ENCODE measurements at places on chromosomes 7 and 10.

- DNase-seq, result no peak
Observed at GRCh38 chr10:126384269-126384873, 3.9 kb downstream of the ADAM12 start.

- DNase-seq, result no peak
Observed at GRCh38 chr10:49173853-49174252, 14.3 kb downstream of the TMEM273 start.

GRCh38 chr10:6141296-6142151, 52.7 kb downstream of the RBM17 start:
- DNase-seq, result no peak

- DNase-seq, result no peak
Observed at GRCh38 chr10:113420733-113421675, 131.8 kb upstream of the HABP2 start.

DNA sequence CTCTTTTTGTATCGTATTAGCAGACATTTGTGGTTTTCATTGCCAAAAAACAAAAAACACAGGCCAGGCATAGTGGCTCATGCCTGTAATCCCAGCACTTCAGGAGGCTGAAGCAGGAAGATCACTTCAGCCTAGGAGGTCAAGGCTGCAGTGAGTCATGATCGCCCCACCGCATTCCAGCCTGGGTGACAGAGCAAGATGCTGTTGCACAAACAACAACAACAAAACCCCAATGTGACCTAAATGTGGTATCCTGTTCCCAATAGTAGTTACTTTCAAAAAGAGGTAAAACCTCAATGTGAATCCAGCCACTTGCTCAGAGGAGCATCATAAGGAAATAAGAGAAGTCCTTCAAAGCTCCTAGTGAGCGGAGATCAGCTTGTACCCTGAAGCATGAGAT, 45.8 kb upstream of the SKAP2 start:
- DNase-seq, result no peak

DNA sequence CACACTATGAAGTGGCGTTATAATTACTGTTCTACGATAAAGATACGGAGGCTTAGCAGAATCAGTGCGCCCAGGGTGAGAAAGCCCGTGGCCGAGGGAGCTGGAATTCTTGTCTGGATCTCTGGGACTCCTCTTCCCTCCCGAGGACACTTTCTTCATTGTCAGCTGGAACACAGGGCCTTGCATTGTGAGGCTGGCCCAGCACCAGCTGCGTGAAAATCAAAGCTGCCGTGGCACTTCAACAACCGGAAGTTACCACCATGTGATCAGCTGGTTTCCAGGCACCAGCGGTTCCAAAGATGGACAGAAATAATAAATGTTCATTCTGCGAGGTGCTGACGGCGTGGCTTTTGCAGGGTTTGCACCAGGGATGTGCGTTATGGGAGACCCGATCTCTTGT, 234.0 kb upstream of the PITRM1 start:
- no peak for DNase-seq

GRCh38 chr10:49379596-49380410, 16.1 kb downstream of the DRGX start:
- no peak for DNase-seq

DNA sequence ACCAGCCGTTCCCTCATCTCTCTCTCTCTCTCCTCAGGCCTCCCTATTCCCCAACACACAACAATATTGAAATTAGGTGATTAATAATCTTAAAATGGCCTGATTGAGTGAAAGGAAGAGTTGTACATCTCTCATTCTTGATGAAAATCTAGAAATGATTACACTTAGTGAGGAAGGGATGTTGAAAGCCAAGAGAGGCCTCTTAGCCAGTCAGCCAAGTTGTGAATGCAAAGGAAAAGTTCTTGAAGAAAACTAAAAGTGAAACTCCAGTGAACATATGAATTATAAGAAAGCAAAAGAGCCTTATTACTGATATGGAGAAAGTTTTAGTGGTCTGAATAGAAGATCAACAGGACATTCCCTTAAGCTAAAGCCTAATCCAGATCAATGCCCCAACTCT, 695.1 kb downstream of the GRID1 start:
- DNase-seq, result no peak

- DNase-seq, result no peak
Observed at GRCh38 chr10:103833731-103834365, 21.5 kb downstream of the SH3PXD2A start.

DNA sequence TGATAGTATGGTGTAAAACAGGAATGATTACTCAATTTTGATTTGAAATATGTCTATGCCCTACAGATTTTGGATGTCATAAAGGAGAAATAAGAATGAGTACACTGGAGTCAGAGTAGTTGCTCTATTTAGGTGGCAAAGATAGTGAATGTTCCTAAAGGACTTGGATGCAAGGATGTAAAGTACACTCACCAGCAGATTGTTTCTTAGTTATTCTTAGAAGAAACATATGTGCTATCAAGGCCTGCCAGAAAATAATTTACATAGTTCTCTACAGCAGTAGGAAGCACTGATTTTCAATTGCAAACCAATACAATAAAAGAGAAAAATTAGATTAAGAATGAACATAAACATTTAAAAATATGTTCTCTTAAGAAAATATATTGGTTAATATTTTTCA, 259.4 kb downstream of the PPP1R3A start:
- DNase-seq, result no peak

DNA sequence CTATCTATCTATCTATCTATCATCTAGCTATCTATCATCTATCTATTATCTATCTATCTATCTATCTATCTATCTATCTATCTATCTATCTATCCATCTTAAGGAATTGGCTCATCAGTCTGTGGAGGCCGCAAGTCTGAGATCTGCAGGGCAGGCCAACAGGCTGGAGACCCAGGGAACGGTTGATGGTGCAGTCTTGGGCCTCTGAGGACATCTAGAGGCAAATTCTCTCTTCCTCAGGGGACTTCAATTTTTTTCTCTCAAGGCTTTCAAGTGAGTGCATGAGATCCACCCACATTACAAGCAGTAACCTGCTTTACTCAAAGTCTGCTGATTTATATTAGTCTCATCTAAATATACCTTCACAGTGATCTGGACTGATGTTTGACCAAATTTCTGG, 197.0 kb downstream of the GLRX3 start:
- no peak for DNase-seq

DNA sequence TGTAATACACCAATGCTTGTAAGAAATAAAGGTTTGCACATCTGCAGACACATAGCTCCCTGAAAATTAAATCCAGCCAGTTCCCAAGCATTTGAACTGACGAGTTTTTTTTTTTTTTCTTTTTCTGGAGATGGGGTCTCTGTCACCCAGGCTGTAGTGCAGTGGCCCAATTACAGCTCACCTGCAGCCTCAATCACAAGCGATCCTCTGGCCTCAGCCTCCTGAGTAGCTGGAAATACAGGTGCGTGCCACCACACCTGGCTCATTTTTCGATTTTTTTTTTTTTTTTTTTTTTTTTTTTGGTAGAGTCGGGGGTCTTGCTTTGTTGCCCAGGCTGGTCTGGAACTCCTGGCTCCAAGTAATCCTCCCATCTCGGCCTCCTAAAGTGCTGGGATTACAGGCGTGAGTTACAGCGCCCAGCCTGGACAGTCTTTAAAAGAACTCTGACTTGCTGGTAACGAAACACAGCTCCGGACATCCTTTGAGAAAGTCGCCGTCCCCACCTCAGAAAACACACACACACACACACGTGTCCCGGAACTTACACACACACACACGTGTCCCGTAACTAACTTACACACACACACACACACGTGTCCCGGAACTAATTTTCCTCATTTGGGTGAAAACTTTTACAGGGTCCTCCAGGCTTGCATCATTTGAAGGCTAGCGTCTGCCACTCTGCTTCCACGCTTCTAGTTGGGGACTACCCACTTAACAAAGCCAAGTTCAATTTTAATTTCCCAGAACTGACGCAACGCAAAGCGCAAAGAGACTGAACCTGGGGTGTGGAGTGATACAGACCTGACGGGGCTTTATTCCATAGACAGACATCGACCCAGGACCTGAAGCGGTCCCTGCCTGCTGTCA, 18.6 kb downstream of the OCM2 start:
- DNase-seq, result no peak

- no peak for DNase-seq
Observed at GRCh38 chr10:16799621-16800020, 17.6 kb downstream of the RSU1 start.

- DNase-seq, result no peak
Observed at GRCh38 chr7:36191292-36191920, 38.4 kb downstream of the EEPD1 start.

DNA sequence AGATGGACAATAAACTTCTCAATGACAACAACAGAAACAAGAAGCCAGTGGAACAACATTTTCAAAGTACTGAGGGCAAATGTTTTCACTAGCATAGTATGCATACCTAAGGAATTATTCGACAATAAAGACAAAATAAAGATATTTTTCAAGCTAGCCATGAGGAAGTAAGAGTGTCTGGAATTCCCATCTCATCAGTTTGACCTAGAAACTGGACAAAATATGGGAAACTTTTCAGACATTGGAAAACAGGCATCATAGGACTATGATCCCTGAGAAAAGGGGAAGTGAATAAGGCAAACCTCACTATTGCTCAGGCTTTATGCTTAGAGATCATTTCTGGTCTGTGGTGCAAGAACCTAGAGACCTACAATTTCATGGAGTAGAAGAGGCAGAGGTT, 86.3 kb downstream of the OAT start:
- no peak for DNase-seq

DNA sequence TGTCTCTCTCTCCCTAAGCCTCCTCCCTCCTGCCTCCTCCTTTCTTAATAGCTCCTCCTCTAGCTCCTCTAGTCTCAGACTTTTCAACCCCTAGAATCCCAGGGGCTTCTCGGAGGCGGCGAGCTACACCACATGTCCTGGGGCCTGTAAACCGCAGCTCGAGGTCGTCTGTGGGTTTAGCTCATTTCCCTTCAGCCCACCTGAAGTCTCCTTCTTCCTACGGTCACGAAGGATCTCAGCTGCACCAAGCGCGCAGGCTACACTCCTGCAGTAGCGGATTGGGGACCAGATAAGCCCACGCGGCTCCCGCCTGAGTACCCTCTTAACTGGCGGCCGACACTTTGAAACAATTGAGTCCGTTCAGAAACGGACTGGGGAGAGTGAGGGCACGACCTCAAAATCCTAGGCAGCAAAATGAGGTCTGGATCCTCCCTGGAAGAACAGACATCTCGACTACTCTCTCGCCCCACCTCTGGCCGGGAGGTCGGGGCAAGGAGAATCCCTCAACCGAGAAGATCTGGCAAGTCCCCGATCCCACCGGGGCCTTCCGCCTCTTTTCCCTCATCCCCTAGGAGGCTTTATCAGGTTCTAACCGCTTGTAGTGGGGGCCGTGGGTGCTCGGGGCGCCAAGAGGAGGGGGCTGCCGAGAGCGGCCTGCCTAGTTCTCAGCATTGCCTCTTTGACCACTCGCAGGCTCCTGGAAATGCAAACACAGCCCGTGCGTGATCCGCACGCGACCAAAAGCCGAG, 1.3 kb upstream of the SORCS3 start:
- DNase-seq, result no peak

GRCh38 chr7:150902078-150903033, 50.0 kb downstream of the AOC1 start:
- no peak for DNase-seq

DNA sequence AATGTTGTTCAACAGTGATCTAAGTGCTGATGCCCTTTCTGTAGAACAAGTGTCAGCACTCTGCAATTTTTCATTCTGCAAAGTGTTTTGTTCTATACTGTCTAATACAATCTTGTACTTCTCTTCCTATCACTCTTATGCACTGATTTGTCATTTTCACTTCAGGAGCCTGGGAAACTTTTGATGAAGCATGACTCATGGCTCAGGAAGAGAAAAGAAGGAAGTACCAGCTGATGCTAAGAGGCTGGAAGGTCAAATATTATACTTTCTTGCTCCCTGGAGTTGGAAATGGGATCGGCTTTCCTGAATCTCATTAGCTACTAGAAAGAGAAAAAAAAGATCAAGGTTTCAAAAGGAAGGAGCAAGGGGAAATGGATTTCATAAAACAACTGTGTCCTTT, 45.8 kb downstream of the DGKI start:
- no peak for DNase-seq

DNA sequence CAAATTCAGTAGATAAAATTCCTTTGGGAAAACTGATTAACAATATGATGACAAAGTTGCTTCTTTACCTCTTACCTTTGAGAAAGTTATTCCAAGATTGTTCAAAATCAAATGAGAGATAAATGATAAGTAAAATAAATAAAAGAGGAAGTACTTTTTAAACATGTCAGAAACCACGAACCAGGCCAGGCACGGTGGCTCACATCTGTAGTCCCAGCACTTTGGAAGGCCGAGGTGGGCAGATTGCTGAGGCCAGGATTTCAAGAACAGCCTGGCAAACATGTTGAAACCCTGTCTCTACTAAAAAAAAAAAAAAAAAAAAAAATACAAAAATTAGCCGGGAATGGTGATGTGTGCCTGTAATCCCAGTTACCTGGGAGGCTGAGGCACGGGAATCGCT, 296.6 kb downstream of the HGF start:
- DNase-seq, result no peak

DNA sequence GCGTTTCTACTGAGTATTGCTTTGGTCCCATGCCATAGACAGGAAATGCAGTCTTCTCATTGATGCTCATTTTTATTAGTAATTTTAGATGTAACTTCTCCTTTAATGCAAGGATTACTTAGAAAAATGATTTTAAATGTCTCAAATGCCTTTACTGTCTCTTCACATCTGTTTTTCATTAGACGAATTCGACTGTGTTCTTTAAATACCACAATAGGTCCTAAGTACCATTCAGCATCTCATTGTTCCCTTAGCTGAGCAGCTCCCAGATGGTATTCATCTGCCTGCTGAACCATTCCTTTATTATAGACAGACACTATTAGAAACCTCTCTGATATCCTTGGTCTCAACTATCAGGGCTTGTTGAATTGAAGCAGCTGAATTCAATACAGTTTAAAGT, 113.6 kb downstream of the LSMEM1 start:
- DNase-seq, result no peak

DNA sequence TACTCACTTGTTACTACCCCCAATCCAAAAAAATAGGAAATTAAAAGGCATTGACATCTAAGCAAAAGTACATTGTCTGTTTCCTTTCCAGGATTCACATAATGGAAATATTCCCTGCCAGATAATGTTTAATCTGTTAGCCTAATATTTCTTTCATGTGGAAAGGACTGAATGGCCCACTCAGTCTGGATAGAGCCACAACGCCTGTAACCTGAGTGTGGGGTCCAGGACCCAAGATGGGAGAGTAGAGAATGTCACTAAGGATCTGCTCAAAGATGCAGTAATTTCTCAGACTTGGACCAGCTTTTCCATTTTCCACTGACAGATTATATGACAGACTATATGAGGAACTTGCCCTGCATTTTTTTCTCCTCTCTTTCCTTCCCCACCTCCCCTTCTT, 1088.9 kb downstream of the KCNMA1 start:
- no peak for DNase-seq

DNA sequence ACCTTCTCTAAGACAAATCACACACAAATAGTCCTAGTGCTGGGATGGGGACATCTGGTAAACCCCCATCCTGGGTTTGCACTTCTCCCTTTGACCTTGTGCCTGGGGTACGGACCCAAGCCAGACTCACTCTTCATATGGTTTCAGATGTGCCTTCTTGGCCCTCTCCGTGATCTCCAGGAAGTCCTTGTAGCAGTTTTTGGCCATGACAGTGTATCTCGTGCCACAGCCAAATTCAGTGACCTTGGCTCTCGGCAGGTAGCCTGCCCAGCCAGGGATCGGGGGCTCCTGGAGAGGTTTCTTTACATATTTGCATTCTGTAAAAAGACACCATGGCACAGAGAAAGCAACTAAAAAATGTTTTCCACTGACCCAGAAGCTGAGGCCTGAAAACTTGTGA, 43.9 kb downstream of the PNLIPRP2 start:
- DNase-seq, result no peak

- DNase-seq, result no peak
Observed at GRCh38 chr7:57363321-57363720, 86.7 kb upstream of the ZNF716 start.

All from stimulated activated CD8-positive, alpha-beta memory T cell treated with anti-CD3 and anti-CD28 coated beads, Interleukin-4, amount 100 ng/mL, for 4 hours (primary cell).